ENCODE measurements at places on chromosomes 6 and 20.

- DNase-seq = no peak
Observed at GRCh38 chr6:56087421-56087820, 160.0 kb downstream of the COL21A1 start.

DNA sequence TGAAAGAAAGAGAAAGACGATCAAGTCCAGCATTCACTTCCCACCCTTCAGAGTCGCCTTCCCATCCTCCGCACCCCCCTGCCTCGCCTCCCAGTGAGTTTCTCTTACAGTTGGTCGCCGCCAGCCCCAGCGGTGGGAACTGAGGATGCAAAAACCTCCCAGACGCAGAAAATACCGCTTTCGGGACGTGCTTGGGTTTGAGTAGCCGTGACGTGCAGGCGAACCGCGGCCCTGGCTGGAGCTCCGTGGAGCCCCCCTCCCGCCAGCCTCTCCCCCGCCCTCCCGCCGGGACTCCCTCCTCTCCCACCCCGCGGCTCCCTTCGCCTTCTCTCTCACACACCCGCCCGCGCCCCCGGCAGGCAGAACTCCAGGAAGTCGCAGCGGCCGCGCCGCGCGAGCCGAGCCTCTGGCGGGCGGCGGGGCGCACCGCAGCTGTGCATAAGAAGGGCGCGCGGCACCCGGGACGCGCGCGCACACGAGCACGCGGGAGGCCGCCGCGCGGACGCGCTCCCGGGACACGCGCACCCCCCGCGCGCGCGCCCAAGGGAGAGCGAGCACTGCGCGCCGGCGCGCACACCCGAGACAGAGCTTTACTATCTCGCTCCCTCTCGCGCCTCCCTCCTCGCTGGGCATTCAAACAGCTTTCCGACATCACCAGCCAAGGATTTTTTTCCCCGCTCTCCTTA is at the start of gene ADGRB3:
Gene ADGRB3, plus strand, starts transcription at position 557 of the 686 bp plus-strand sequence. CDS start 3,394 bp downstream, outside the sequence.
- peak; percentile 46 for DNase-seq

DNA sequence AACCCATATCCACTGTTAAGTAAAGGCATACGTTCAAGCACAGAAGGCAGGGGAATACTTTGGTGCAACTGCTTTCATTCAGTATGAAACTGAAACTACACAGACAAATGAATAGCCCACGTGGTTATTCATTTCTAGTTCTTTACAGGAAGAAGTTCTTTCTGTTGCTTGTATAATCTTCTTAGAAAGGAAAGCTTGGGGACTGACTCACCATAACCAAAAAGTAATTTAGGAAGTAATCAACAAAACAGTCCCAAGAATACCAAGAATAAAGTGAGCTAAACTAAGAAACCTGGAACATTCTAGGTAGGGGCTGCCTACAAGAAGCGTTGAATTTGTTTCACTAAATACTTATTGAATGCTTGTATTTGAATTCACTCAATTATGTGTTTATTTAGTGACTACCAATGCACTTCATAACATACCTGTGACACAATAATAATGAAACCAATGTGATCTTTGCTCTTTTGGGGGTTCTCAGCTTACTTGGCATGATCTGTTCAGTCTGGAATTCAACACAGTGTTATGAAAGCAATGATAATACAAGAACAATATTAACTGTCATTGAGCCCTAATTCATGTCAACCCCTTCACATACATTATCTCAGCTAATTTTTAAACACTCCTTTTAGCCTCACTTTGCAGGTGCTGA is 25.1 kb upstream of the KIAA0408 start:
- peak; percentile 62 for DNase-seq

DNA sequence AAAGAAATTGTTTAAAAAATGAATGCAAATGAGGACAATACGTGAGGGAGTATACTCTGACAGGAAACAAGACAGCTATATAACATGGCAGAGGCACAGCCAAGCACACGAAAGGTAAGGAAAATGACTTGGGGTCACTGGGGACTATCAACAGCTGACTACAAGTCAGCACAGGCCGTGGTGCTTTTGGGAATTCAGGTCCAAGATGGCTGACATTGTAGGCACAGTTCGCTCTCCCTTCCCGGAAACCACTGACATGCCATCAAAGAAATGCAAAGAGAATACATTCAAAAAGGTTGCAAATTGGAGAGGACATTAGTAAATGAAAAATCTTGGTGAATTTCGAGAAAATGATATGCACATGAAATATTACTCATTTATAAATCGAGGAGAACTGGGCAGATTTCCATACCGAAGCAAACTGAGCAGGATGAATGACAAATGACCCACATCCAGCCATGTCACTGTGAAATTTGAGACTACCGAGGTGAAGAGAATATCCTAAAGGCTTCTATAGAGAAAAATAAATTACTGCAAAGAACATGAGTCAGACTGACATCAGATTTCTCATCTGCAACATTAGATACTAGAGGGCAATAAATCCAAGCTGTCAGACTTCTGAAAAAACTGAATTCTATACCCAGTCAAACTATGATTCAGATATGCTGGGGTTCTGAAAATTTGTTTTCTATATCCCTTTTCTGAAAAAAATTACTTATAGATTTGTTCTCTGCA is 391.1 kb downstream of the BTBD9 start:
- peak; percentile 73 for DNase-seq

GRCh38 chr20:46362921-46363867 is 43.2 kb downstream of the ELMO2 start:
- no peak for DNase-seq

GRCh38 chr6:16196260-16196983 is 42.0 kb upstream of the GMPR start:
- DNase-seq = no peak

- no peak for DNase-seq
Observed at GRCh38 chr6:147438758-147439528, 69.5 kb upstream of the SAMD5 start.

- DNase-seq = no peak
Observed at GRCh38 chr6:50278663-50279062, 228.9 kb upstream of the DEFB112 start.

DNA sequence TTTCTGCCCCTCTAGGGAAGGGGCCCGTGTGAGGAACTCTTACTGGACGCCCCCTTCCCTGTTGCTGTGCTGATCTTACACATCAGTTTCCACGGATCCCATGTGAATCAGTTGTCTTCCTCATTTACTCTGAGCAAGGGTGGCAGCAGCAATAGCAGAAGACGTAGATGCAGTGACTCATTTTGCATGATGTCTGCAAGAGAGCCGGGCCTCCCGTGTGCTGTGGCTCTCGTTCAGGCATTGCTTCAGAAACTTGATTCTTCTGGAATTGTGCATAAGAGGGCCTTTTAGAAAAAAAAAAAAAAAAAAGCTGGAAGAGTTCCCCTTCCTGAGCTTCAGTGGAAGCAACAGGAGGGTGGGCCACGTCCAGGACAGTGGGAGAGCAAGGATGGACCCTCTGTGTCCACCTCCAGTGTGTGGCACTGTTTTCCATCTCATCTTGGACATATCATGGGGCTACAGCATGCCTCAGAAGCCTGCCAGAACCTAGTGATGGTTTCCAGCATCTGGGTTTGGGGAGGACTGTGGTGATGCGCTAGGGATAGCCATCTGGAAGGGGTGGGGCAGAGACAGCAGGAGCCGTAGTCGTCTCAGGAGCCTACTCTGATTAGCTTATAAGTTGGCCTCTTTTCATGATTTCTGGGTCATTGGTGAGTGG is 62.1 kb downstream of the FOXO3 start:
- DNase-seq = peak; percentile 99

DNA sequence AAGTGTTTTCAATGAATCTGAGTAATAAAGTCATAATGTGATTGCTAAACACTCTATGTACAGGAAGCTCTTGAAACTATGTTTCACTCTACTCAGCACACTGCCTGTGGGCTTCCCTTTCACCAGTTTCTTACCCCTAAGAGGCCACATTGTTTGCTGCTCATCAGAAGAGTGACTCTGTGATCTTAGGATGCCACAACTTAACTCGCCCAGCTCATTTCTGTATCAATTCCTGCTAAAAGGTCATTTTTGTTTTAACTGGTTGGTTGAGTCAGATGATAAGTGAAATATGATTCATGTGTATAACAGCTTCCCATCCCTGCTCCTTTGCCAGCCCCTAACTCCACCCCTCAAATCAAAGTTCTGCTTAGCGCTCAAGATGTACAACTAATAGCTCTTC is 9.8 kb upstream of the NDUFAF4 start:
- DNase-seq = peak; percentile 53

DNA sequence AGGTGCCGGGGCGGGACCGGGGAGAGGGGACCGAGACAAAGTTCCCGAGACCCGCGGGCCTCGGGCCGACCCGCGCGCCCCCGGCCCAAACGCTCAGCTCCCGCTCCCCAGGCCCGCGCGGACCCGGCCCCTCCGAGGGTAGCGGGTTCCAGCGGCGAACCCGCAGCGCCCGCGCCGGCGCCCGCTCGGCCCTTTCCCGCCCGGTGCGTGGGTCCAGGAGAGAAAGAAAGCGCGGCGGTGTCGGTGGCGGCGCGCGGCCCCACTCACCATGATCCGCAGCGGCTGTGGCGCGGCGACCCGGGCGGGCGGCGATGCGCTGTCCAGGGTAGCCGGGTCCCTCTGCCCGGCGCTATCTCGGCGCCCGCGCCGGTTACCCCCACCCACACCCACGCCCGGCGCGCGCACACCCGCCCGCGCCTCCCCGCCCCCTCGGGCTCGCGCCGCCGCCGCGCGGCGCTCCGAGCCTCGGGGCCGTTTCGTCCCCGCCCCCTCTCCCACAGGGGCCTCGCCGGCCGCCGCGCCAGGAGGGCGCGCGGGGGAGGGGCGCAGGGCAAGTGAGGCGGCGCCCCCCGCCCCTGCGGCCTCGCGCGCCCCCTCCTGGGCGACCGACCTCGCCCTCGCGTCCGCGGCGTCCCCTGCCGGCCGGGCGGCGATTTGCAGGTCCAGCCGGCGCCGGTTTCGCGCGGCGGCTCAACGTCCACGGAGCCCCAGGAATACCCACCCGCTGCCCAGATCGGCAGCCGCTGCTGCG is at the start of gene ELOVL2:
Gene ELOVL2, minus strand, starts transcription at position 345 of the 751 bp plus-strand sequence. Its CDS starts 75 bp downstream, at position 270.
- DNase-seq = peak; percentile 13

GRCh38 chr20:62020935-62021701 is 44.6 kb downstream of the TAF4 start:
- DNase-seq = peak; percentile 66

GRCh38 chr6:74431873-74432580 is 736.0 kb downstream of the CD109 start:
- peak; percentile 57 for DNase-seq

DNA sequence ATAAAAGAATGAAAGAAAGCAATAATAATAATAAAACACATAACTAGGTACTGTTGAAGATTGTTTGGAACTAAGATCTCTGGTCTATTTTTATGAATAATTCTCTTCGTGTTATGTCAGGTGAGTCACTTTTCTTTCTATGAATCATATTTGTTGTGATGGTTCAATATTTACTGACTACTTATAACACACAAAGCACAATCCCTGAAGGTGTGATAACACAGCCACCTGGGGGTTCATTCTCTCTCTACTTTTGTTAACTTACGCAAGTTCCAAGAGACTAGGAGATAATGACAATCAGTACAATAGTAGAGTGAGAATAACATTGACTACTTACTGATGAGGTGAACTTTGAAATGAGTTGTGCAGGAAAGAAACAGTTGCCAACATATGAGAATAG is 149.9 kb downstream of the IBTK start:
- DNase-seq = no peak

GRCh38 chr6:39835821-39836295 is 43.7 kb downstream of the DAAM2 start:
- peak; percentile 33 for DNase-seq

- peak; percentile 64 for DNase-seq
Observed at GRCh38 chr6:106085984-106086813, at the start of gene PRDM1. TSS of gene PRDM1 (plus strand) at chr6:106086336. CDS start at chr6:106086554, 218 bp downstream.

DNA sequence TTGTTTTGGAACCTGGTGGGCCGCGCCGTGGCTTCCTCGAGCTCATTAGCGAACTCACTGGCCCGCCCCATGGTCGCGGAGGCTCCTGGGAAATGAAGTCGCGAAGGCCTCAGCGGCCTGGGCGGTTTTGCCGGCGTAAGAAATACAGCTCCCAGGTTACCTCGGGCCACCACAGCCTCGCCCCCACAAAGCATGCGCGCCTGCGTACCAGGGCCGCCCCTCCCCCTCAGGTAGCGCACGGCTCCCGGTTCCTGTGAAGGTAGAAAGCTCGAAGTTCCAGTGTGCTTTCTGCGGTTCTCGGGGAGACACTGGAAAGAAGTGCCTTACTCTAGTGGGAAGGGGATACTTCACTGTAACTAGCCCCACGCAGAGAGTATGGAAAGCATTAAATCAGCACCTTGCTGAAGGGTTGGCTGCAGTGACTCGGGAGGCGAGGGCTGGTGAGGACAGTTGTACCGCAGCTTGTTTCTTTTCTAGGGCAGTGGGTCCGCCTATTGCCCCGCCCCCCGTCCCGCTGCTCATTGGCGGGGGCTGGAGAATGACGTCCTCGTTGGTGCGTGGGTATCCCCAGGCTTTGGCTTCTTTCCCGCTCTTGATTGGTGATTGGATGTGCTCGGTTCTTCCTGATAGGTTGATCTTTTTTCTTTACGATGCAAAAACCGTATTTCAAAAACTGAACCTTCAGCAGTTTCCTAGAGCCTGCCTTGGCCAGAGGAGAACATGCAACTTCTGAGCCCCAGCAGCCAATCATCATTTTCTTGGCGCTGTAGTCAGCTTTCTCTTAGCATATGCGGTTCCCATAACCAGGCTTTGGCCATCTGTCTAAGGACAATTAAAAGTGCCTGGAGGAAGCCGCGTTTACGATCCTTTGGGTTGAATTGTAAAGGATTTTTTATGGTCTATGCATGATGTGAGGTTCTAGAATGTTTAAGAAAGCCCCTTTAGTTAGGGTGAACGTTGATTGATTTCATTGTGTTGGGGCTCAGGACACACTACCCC is at the start of gene CDK19:
Gene CDK19, minus strand, starts transcription at position 59 of the 999 bp plus-strand sequence. CDS start 333 bp downstream, outside the sequence.
- peak; percentile 99 for DNase-seq

DNA sequence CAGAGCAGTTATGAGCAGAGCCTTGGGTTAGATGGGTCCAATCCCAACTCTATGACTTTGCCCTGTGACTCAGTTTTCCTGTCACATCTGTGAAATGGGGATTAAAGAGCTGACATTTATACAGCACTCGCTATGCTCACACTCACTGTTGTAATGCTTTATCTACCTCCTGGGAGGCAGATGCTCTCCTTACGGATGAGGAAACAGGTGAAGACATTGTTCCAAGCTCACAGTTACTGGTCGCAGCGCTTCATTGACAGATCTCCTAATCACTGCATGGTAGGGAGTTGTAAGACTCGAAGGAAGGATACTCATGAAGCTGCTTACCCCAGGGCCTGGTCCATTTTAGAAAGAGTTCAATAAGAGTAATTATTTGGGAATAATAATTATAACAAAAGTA is 2.9 kb upstream of the MYLK2 start:
- DNase-seq = no peak
